ENCODE measurements at places on chromosomes 13 and 19.

DNA sequence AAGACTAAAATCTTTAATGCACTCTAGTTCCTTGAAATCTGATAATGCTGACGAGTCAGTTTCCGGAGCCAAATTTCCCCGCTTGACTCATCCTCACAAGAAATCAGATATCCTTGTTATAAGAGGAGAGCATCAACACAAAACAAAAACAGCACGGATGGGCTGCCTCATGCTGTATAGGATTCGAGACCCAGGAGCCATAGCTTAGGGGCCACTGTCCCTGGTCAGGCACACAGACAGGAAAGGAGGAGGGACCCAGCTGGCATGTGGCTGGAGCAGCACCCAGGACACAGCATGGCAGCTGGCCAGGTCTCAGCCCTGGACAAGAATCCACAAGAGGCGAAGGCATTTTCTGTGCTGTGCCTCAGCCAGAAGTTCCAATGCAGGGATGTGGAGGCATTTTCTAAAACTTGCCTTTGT, 110.2 kb upstream of the SPATA13 start:
- no peak for DNase-seq

- DNase-seq = no peak
Measured at GRCh38 chr19:40129425-40129824, 38.7 kb upstream of the ZNF780A start.

GRCh38 chr13:112034231-112034630, 32.7 kb upstream of the SOX1 start:
- DNase-seq = no peak

DNA sequence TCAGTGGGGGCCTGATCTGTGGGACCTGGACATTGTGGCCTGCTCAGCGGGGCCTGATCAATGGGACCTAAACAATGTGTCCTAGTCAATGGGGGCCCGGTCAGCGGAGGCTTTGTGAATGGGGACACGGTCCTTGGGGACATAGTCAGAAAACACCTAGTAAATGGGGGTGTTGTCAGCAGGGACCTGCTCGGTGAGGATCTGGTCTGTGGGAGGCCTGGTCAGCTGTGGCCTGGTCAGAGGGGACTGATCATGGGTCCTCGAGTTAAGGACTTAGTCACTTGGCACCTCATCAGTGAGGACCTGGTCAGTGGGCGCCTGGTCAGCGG, 44.5 kb upstream of the TPM4 start:
- DNase-seq = no peak

DNA sequence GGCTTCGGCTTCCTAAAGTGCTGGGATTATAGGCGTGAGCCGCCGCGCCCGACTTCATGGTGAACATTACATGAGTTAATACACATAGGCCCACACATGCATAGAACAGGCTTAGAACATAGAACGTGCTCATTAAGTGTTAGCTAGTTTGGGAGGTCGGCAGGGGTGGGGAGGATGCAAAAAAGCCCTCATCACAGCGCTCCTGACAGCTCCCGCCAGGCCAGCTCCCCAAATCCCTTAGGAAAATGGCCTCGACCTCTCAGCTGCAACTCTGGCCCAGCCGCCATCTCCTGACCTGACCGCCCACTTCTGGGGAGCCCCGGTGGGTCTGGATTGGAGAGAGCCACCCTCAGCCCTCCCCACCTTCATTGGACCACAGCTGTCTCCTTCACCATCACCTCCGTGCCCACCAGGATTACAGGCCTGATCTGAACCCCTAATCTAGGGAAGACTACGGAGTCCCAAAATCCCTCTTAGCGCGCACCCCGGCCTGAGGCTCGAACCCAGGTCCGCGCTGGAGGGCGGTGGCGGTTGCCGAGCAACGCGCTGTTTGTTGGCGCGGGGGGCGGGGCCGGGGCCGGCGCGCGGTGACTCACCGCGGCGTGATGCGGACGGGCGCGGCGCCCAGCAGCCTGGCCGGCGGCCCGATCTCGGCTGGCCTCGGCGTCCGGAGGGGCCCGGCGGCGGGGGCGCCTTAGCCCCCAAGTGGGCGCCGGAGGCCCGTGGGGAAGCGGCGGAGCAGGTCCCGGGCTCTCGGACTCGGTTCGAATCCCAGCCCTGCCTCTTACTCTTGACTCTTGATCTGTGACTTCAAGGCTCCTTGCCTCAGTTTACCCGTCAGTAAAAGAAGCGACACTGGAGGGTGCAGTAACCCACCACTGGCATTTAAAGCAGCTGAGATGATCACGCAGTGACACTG, 26.7 kb upstream of the NANOS3 start:
- no peak for DNase-seq

- DNase-seq = no peak
Measured at GRCh38 chr13:87138866-87139265, 532.3 kb upstream of the SLITRK5 start.

DNA sequence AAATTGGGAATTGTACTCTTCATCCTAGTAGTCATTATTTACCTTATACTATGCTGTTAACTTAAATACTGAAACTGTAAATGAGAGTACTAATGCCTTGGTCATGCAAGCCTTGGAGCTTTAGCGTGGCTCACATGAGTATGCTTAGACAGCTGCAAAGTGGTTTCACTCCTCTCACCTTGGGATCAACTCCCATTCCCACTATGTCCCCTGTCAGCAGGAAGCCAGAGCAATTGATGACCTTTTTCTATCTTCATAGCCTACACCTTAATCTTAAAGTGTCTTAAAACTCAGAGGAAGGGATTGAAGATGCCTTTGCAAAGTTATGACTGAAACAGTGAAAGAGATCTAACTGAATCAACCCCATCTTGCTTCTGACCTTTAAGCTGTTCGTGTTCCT, 33.2 kb upstream of the CEACAM8 start:
- no peak for DNase-seq

DNA sequence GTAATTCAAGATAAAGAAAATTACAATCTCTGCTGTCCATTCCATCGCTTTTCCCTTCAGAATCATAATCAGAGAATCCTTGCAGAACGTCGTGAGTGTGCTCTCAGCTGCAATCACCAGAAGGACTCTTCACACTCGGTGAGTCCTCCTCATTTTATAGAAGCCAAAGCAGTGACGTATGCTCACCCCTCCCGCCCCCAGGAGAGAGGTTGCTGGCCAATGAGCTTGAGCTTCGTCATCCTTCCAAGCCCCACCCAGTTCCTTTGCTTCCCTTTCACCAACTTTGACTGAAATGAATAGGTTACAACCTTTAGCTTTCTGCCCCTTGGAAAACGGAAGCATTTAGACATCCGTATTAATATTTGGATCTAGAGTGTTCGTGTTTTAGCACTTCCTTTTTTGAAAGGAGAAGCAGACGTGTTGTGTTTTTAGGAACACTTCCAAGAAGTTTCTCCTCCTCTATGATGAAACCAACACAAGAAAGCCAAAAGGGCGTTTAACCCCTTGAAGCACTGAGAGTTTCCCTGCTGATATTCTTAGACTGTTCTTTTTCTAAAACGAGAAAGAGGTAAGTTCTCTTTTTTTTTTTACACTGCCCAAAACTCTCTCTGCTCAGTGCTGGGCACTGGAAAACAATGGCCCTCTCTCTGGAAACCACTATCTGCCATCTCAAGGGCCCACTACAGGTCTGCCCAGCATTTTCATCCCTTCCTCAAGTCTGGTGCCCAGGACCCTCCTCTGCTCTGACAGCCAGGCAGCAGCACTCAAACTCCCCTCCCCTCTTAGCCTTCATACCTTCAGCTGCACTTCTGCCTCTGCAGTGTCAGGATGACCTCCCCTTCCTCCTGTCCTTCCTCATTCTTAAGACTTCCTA, 44.3 kb upstream of the CEACAM21 start:
- peak; percentile 48 for DNase-seq

DNA sequence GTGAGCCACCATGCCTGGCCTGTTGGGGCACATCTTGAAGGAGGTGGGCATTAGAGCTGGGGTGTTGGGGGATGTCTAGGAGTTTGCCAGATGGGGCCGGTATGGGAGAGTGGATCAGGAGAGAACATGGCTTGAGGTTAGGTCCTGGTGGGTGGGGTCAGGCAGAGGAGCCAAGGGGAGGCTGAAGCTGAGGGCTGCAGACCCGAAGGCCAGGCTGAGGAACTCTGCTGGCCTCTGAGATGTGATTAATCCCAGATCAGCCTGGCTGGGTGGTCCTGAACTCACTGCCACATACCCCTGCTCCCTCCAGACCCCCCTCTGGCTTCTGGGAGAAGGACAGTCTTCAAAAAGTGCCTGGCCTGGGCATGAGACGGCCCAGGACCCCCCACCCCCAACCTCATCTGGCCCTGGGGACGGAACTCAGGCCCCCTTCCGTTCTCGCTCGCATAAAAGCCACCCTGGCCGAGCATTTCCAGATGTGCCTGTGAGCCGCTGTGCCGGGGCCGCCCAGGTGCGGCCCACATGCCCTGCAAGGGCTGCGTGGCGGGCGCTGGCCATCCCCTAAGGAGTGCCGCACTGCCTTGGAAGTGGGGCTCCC, 2.7 kb downstream of the FSTL3 start:
- no peak for DNase-seq

DNA sequence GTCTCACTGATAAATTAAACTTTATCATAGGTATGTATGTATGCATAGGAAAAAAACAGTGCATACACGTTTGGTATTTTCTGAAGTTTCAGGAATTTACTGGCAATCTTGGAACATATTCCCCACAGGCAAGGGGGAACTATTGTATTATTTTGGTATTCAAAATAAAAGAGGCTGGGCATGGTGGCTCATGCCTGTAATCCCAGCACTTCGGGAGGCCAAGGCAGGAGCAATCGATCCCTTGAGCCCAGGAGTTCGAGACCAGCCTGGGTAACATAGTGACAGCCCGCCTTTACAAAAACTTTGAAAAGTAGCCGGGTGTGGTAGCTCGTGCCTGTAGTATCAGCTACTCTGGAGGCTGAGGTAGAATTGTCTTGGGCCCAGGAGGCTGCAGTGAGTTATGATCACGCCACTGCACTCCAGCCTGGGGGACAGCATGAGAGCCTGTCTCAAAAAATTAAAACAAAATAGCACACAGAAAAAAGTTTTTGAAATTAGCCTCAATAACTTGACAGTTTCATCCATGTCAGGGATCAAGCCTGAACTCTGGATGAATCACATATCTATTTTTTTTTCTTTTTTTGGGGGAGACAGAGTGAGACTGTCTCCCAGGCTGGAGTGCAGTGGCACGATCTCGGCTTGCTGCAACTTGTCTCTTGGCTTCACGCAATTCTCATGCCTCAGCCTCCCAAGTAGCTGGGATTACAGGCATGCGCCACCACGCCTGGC, 29.1 kb upstream of the HOMER3 start:
- DNase-seq = no peak

DNA sequence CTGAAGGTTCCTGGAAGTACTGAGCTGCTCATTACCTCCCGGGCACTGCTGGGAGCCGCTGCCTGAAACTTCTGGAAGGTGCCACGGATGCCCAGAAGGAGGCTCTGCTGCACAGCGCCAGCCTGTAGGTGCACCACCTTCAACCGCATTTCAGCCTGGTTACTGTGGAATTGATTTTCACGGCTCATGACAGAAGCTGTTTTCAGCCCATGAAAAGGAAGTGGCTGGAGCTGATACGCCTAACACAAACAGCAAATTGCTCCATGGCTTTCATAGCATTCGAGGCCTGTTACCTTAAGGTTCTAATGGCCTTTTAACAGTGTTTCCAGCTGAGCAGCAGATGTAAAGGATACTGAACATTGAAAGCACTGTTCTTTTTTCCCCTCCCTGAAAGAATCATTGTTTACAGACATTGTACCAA, 22.0 kb downstream of the GPC6 start:
- no peak for DNase-seq

DNA sequence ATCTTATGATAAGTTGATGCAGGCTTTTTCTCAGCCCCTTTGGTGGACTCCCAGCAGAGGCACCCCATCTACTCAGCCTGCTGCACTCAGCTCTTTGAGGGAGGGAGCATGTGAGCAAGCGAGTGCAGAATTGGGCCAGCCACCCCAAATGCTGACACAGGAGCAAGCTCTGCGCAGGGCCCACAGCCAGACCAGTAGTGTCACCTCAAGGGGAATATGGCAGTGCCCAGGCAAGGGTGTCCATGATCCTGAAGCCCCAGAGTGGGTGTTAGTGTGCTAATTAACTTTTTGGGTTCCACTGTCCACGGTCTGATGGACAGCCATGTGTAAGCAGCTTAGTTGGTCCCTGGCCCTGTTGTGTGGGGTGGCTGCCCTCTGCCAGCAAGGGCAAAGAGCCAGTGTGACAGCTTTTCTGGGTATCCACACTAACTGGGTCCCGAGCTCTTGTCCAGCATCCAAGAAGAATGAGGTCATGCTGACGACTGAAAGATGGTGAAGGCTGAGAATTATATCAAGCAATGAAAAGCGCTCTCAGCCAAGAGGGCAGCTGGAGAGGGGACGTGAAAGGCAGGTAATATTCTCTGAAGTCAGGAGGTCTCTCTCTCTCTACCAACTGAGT, 898.3 kb upstream of the PCDH9 start:
- no peak for DNase-seq

GRCh38 chr19:17075864-17076542, 426 bp downstream of the MYO9B start:
- no peak for DNase-seq

DNA sequence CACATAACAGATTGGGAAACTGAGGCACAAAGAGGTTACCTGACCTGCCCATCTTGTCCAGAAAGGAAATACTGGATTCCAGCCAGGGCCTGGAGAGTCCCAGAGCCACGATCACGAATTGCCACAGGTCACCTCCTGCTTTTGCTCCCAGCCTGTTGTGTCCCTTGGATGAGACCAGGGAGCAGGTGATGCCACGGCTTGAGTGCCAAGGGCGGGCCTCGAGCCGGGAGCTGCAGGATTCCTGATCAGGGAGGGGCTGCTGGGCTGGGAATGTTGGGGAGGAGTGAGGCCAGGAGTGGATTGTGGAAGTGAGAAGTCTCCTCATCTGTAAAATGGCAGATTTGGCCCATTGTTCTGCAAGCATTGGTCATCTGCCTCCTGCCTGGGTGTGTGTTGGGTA, 29.4 kb downstream of the DNM2 start:
- no peak for DNase-seq

GRCh38 chr19:18421371-18421959, 2.3 kb downstream of the SSBP4 start:
- DNase-seq = no peak

DNA sequence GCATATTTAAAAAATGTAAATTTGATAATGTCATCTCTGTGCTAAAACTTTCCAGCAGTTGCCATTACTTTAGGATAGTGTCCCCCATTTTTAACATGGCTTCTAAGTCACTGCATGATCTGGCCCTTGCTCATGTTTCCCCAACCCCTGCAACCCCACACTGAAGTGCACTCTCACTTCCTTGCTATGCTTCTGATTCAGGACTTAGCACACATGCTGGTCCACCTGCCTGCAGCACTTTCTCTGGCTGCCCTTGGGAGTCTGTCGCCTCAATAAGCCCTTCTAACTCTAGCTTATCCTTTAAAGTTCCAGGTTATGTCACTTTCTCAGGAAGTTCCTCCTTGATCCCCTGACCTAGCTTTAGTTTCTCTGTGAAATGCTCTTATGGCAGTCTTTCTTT, 241.0 kb downstream of the POSTN start:
- no peak for DNase-seq

DNA sequence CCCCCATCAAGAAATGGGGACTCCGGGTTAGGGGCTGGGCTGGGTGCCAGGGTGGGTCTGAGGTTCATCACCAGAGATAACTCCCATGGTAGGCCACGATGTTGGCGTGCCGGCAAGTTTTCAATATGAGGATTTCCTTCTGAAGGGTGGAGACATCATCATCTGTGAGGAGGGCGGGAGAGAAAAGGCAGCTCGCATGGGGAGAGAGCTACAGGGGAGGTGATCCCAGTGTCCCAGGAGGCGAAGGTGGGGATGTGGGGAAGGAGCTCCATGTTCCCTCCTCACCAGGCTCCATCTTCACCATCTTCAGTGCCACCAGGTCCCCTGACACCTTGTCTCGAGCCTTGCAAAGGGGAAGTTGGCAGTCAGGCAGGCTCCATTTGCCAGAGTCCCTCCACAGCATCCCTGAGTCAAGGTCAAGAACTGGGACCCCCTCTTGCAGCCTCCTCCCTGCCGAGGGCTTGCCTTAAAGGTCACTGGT, 430 bp downstream of the MAP4K1 start:
- DNase-seq = no peak
